Stimulated activated effector memory CD8-positive, alpha-beta T cell treated with anti-CD3 and anti-CD28 coated beads, Interleukin-12 subunit alpha, Interleukin-12 subunit beta, amount 100 ng/mL, for 72 hours (primary cell): ENCODE measurements at places on chromosomes 4 and X.
A peak's percentile ranks its signal among the peaks of the same experiment; 100 is the strongest.

GRCh38 chr4:141567326-141567915, 69.0 kb upstream of the IL15 start:
- DNase-seq: no peak

DNA sequence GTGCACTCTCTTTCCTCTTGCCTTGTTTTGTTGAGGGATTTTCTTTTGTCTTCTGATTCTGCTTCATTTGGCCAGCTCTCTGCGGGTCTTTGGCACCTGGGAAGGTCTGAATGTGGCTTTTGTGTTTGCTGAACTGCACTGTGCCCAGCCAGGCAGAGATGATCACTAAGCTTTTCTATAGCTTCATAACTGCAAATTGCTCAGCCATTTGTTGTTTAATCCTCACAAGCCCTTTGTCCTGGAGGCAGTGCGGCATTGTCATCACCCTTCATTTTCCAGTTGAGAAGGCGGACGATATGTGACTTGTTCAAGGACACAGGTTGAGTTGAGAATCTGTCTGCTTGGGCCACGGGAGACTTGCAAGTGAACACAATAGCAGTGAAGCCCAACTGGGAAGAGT, 46.0 kb upstream of the SFRP2 start:
- no peak for DNase-seq

DNA sequence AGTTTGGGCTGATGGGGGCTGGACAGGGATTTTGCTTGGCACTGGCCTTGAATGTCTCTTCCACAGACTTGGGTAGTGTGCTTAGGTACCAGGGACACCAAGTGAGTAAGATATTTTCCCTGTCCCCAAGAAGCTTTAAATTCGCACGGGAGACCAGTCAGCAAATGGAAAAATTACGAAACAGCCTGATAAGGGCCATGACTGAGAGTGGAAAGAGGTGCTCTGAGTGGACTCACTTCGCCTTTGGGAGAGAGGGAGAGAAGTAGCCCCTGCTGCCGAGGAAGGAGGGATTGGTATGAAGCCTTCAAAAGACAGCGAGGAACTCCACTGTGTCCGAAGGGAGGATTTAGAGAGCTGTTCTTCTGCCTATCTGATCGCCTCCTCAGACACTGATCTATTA, 2.6 kb downstream of the LSM6 start:
- no peak for DNase-seq

DNA sequence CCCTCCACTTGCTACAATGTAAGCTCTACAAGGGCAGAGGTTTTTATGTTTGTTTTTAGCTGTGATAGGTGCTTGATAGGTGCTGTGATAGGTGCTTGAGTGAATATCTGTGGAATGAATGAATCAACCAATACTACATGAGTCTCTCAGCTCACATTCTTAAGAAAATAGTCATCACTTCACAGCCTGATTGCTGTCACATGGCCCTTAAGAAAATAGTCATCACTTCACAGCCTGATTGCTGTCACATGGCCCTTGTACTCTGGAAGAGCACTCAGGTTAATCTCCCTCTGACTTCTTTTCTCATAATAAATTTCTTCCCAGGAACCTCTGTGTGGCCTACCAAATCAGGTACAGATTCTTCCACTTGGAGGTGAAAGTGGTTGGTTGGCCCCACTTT, 335.2 kb downstream of the TENM3 start:
- DNase-seq: no peak

DNA sequence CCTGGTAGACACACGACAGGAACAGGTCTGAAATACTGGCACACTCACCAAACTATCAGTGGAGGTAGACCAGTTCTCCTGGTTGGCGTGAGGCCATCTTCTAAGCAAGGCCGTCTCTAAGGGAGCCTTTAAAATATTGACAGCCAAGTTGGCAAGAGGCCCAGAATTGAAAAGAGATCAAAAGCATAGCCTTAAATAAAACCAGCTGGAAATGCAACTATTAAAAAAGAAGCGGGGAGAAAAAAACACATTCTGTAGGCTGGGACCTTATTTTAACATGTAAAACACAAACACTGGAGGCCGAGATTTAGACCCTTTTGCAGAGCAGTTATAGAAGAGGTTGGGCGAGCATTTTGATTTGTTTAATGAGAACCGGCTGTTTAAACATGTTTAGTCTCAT, 233.0 kb upstream of the CLNK start:
- DNase-seq: no peak

GRCh38 chr4:100083289-100083688, 107.0 kb downstream of the DDIT4L start:
- DNase-seq: no peak

- DNase-seq: no peak
Observed at GRCh38 chr4:41751449-41752061, 3.0 kb upstream of the PHOX2B start.

GRCh38 chrX:11792461-11793421, 34.7 kb downstream of the MSL3 start:
- DNase-seq: peak; percentile 22
